Tongue (tissue), 3 donors: ENCODE measurements at places on chromosomes 3 and 15. TPM values are rescaled to one million over a fixed set of nuclear protein-coding genes. Genes with fewer than 3 reads are reported as not detected.
A peak's percentile ranks its signal among the peaks of the same experiment; 100 is the strongest.

The AQP9 gene
- 0.62 TPM for total RNA-seq

The PLCL2 gene
- total RNA-seq: 94.1 TPM

The FBXO40 gene
- 12.7 TPM for total RNA-seq

The ARHGEF26 gene
- 18.4 TPM for total RNA-seq

The CKMT1A gene
- total RNA-seq: 0.31 TPM

The TEX9 gene
- total RNA-seq: 4.3 TPM

The GREM1 gene
- 1.6 TPM for total RNA-seq

The PLXND1 gene
- 131 TPM for total RNA-seq

The ACTR8 gene
- total RNA-seq: 35.8 TPM

The UBA7 gene
- total RNA-seq: 17.4 TPM

The FGF7 gene
- total RNA-seq: 35.0 TPM

The SNTN gene
- not detected for total RNA-seq

The OXTR gene
- total RNA-seq: 0.62 TPM

The COPB2 gene
- total RNA-seq: 92.1 TPM

The SNURF gene
- total RNA-seq: 31.5 TPM

The SUMF1 gene
- 55.4 TPM for total RNA-seq

The SERINC4 gene
- 0.10 TPM for total RNA-seq

The ACKR2 gene
- 2.2 TPM for total RNA-seq

GRCh38 chr3:3783696-3784095 is 15.5 kb upstream of the LRRN1 start:
- no peak for DNase-seq

GRCh38 chr3:171895900-171896299 is 52.8 kb downstream of the TMEM212 start:
- DNase-seq: no peak

- no peak for DNase-seq
These were observed 161.3 kb downstream of the FBLN2 start for GRCh38 chr3:13710251-13710650.

DNA sequence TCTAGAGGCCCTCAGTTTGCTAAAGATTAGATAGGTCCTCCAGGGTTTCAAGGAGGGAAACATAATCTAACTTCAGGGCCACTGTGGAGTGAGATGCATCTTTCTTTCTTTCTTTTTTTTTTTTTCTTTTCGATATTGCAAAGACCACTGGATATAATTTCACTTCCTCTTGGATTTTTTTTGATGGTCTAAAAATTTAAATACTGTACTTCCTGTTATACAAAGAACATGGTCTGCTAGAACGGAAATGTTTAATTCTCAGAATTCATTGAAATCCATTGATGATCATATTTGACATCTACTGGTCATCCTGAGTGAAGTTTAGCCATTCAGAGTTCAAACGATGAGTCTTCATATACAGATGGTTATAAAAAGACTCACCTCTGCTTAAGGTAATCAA is 808.8 kb upstream of the LMCD1 start:
- no peak for DNase-seq

GRCh38 chr3:87109465-87109864 is 117.6 kb upstream of the CHMP2B start:
- no peak for DNase-seq

- no peak for DNase-seq
These were observed 3.6 kb upstream of the TNK2 start for GRCh38 chr3:195911946-195912270.

DNA sequence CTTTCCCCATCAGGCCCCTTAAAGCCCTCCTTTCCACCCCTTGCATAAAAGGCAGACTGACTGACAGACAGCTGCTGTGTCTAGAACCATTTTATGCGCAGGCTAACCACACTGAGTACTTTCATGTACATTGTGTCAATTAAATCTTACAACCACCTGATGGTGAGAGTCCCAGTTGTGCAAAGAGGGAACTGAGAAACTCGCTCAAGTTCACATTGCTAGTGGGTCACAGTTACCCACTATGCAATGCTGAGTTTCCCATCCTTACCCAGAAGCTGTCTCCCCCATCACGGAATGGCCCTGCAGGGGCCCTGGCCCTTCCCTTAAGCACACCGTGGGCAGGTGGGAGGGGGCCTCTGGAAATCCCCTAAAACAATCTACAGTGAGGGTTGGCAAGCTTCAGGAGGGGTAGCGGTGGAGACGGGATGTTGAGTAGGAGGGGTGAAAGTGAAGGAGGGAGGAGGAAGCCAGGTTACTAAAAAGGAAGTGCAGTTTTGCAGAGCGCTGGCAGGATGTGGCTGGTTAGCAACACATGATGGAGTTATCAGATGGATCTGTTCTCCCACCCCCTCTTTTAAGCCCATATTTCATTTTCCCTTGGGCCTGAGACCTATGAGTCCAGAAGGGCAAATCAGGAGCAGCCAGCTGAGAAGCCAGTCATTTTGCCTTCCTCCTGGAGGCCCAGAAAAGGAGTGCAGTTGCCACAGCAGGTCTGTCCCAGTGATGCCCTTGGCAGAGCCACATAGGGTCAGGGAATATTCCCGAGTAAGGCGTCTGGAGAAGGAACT is 30.0 kb downstream of the STARD5 start:
- no peak for DNase-seq

DNA sequence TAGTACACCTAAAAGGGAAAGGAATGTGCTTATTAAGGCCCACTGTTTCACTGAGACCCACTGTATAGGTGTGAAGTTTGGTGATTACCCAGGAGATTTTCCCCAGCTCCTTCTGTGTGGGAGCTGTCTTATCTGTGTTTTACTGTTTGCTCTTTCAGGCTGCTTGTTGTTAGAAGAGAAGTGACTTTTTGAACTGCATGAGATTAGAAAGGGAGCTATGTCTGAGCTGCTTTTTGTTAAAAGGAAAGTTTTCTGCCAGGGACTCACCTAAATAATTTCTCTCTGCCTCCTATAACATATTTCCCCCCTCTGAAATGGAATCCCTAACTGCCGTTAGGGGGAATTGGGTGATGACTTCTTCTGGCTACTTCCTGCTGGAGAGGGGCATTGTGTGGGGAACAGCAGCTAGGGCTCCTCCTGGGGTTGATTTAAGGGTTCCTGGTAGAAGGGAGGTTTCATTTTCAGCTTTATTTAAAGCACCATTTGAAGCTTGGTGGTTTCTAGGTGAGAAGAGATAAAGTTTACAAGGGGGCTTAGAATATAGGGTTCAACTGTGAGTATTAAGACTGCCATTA is 77.1 kb upstream of the ATP11B start:
- DNase-seq: no peak

- no peak for DNase-seq
These were observed 1.1 kb downstream of the FAM107A start for GRCh38 chr3:58575971-58576652.

DNA sequence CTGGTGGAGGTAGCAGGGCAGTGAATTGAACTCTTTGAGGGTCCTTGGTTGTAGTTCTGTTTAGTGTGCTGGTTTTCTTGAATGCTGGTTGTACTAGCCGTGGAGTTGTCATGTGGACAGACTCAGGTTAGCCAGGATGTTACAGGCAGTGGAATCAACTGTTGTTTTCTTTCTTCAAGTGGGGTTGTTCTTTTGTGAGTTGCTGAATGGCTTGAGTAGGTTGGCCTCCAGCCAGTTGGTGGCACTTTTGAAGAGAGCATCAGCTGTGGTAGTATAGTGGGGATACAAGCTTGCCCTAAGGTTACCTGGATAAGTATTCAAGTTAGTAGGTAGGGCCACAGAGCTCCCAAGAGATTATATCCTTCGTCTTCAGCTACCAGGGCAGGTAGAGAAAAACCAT is 31.8 kb upstream of the RARB start:
- DNase-seq: no peak

DNA sequence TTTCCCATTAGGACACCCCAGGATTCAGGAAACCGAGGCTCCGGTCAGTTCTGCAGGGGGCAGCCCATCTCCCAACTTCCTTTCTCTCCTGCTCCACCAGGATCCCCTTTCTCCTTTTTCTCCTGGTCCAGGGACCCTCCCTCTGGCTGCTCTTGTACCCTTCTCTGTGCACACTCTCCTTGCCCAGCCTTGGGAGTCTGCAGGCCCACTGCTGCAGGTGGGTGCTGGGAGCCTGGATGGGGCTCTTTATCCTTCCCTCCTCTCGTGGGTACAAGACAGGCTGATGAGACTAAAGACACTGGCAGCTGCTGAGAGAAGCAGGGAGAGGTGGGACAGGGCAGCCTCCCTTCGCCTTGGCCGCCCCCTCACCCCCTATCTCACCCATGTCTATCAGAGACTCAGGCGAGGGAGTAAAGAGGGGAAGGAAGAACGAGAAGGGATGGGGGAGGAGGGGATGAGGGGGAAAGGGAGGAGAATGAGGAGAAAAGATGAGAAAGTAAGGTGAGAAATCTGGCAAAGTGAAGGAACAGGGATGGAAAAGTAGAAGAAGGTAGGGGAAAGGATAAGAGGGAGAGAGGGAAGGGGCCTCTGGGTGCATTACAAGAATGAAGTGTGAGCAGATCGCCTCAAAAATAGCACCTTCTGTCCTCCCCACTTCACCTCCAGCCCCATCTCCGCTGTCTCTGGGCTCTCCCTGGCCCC is 45.2 kb downstream of the ITGA11 start:
- DNase-seq: no peak

- DNase-seq: no peak
These were observed 25.4 kb downstream of the CYP19A1 start for GRCh38 chr15:51313074-51313393.

- DNase-seq: no peak
These were observed 10.1 kb upstream of the STRIT1 start for GRCh38 chr3:155303540-155304097.

DNA sequence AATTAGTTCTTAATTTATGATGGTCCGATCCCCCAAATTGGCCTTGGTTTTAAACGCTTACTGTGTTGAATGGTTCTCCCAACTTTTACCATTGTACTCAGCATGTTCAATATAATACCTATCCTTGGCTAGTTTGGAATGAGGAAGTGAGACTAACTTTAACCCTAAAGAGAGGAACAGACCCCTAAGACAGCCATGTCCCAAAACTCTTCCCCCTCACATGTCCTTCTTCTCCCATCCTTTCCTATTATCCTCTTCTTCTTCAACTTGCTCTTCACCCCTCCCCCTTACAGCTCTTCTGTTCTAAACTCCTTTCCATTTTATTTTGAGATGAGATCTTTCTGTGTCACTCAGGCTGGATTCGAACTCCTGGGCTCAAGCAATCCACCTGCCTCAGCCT is 116.5 kb downstream of the RBMS3 start:
- no peak for DNase-seq

GRCh38 chr15:74828835-74829234 is 2.4 kb downstream of the CPLX3 start:
- DNase-seq: no peak

DNA sequence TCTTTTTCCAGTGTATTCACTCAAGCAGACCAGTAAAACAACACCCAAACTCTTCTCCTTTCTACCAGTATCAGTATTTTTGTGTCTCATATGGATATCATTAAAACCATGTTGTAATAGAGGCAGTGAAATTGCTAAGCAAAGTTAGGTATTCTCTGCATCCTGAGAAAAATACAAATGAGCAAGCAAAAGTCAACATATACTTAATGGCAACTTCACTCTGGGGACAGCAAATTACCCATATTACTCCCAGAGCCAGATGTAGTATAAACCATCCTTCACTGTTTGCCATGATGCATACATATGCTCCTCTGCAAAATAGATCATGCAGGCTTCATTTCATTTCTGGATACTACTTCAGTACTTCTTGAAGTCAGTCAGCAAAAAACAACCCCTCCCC is 22.1 kb downstream of the UBA5 start:
- no peak for DNase-seq

GRCh38 chr3:189270248-189270832 is 98.6 kb downstream of the TPRG1 start:
- DNase-seq: peak; percentile 64

DNA sequence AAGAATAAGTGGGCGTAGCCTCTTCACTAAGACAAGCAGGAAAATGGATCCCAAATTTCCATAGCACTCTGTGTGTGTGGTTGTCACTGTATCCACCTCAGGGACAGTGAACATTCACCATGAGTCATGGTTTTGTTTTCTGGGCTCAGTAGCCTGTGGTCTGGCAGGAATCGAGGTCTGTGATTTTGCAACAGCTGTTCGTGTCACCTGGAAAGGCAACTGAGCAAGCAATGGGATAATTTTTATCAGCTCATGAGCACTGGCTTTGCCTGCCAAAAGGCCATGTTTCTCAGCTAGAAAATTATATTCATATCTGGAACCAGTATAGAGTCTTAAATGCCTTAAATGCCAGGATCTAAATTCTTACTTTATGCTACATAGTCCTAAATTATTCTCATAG is 60.9 kb downstream of the STRIT1 start:
- DNase-seq: peak; percentile 89

DNA sequence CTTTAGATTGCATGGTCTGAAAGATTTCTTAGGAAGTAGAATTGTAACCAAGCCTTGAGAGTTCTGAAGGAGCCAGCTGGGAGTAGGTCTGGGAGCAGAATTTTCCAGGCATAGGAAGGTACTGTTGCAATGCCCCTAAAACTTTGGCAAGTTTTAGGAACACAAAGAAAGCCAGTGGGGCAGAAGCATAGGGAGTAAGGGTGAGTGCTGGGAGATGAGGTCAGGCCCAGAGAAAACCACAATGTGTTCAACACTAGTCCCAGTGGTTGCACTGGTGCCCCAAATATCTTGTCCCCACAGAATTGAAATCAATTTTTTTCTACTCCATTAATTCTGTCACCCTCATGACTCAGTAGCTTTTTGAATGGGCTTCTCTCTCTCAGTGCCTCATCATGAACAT is 120.7 kb upstream of the GALNT15 start:
- DNase-seq: no peak

DNA sequence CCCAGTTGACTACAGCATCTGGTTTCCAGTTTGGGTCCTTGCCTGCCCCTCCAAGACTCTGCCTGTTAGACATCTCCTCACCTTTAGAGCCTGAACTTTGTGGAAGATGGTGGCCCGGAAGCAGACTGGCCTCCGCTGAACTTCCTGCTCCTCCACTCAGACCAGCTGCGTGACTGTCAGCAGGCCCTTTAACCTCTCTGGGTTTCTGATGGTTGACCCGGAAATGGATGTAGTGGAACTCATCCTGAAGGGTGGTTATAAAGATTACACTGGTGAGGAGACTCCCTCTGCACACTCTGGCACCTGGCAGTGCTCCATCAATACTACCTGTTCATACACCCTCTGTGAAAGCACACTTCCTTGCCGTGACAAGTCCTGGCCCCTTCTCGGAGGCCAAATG is 151.9 kb upstream of the TLE3 start:
- DNase-seq: no peak

- DNase-seq: peak; percentile 91
These were observed 75.0 kb downstream of the STARD9 start for GRCh38 chr15:42650208-42651066.

DNA sequence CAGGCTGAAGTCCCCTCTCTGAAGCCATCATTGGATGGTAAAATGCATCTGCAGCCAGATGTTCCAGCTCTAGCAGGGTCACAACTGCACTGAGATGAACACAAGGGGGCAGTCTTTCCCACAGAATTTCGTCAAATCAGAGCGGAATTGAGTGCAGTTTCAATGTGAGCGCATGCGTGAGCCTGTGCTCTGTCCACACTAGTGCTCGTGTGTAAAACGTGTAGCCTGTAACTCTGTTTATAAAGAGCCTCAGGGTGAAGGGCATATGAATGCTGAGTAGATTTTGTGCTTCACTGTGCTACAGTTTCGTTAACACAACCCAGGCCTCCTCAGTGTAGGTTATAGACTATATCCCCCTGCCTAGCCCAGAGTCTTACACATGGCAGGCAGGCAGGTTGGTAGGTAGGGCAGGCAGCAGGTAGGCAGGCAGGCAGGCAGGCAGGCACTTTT is 92.7 kb upstream of the GOLGA6L4 start:
- peak; percentile 93 for DNase-seq
